Activated naive CD4-positive, alpha-beta T cell treated with anti-CD3 and anti-CD28 coated beads for 36 hours (primary cell): ENCODE measurements at places on chromosomes 2 and 18. TPM values are rescaled to one million over a fixed set of nuclear protein-coding genes. Genes with fewer than 3 reads are reported as not detected.

- no peak for DNase-seq
Measured at GRCh38 chr2:74867841-74868658, 34.1 kb downstream of the HK2 start.

REG3A gene
- not detected for total RNA-seq

FABP1 gene
- total RNA-seq = not detected

GRCh38 chr18:413233-413632 is 87.3 kb downstream of the COLEC12 start:
- DNase-seq = no peak

DNA sequence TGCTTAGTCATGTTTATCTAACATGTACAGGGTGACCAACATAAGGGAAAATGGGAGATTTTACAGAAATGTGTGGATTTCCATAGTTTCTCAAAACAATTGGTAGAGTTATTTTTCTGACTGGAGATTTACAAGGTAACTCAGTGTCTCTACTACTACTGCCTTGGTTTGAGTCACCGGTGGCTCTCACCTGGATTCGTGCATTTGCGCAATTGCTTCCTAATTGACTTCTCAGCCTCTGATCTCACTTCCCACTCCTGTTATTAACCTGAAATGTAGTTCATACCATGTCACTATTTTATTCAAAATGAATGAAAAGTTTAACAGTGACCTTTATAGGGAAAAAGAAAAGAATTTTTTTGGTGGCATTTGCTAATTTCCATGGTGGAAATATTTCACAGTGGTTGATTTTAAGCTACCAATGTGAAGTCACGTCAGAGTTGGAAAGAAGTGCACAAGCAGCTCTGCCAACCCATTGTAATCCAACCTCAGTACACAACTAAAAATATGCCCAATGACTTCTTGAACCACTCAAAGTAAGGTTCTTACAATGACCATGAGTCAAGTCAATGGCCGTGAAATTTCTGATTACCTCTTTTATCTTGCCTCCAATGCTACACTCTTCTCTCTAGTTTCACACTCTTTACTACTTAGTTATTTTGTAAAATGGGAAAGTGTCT is 94.0 kb downstream of the NYAP2 start:
- no peak for DNase-seq

GRCh38 chr18:65547046-65547445 is 203.8 kb upstream of the CDH7 start:
- no peak for DNase-seq

GPR35 gene
- total RNA-seq = 2.6 TPM

TFCP2L1 gene
- total RNA-seq = 0.12 TPM

DNA sequence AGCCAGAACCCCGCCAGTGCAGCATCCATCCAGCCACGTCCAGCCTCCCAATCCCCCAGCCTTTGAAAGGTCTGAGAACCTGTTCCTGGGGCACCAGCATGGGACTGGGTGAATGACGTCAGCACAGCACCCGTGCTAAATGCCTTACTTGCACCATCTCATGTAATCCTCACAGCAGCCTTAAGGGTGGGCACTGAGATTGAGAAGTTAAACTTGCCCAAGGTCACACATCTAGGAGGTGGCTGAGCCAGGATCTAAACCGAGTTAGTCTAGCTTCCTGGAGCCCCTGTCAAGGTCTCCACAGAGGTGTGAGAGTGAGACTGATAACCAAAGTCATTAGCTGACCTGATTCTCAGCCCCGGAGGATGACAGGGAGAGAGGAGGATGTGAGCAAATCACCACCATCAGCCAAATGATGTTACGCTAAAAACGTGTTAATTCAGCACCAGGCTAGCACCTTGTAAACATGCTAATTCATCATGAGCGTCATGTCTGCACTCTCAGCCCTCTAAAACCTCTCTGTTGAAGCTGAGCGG is 4.6 kb downstream of the CD8A start:
- DNase-seq = no peak

DNA sequence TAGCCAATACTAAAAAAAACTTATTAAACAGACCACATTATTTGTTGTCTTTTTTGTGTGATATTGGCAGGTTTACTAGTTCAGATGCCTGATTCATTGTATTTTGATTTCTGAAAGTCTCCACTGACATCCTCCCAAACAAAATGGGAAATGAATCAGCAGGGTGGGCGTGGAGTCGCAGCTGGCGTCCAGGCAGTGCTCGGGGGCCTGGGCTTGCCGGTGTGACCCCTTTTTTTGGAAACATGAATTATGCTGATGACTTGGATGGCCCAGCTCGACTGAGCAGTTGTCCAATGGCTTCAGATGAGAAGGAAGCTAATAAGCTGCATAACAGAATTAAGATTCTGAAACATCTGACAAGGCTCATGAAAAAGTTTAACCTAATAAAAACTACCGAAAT is 1.7 kb upstream of the KCNG2 start:
- no peak for DNase-seq

GRCh38 chr2:140683658-140684057 is 1447.2 kb downstream of the LRP1B start:
- DNase-seq = no peak

DNA sequence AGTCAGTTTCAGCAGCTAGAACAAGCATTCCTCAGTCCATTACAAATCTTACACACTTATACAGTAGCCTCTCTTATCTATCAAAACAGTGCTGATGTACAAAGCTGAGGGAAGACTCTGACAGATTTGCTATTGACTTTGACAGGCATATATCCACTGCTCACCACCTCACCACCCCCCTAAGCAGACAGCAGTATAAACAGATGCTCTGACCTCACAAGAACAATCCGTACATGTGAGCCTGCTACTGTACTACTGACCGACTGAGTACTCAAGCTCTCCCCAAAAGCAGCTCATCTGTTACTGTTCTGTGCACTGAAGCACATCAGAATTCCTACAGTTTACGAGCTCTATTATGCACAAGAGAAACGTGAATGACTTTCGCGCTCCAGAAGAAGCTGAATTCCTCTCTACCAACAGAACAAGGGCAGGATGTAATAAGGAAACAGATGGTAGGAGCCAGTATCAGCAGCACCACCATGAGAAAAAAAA is 95.6 kb upstream of the PDE1A start:
- DNase-seq = no peak

GRCh38 chr18:37769826-37770225 is 204.2 kb upstream of the CELF4 start:
- no peak for DNase-seq

RAD51AP2 gene
- not detected for total RNA-seq

- DNase-seq = no peak
Measured at GRCh38 chr2:200199005-200199404, 107.5 kb upstream of the SPATS2L start.

DNA sequence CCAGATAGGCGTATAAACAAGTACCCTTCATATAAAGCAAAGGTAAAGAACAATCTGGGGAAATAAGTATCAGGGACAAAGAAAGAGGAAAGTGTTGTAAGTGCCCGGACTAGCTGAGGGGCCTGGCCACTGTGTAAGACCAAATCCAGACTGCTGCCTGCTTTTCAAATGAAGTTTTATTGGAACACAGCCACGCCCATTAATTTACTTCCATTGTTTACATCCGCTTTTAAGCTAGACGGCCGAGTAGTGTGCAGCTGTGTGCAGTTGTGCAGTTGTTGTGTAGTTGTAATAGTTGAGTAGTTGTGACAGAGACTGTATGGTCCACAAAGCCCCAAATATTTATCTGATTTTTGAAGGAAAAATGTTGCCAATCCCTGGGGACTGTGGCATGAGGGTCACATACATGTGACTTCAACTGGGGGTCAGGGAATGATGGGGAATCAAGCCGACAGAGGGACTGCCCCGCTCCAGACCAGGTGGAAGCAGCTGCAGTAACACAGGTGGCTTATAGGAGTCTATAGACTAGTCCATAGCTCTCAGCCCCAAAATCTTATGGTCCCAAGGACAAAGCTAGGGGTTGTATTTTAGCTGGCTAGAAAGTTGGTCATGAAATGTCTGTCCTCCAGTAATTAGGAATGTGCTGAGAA is 30.0 kb downstream of the FHL2 start:
- DNase-seq = no peak

GRCh38 chr2:219247678-219248642 is 2.7 kb downstream of the STK16 start:
- DNase-seq = peak; percentile 74

TLX2 gene
- total RNA-seq = 0.10 TPM

DNA sequence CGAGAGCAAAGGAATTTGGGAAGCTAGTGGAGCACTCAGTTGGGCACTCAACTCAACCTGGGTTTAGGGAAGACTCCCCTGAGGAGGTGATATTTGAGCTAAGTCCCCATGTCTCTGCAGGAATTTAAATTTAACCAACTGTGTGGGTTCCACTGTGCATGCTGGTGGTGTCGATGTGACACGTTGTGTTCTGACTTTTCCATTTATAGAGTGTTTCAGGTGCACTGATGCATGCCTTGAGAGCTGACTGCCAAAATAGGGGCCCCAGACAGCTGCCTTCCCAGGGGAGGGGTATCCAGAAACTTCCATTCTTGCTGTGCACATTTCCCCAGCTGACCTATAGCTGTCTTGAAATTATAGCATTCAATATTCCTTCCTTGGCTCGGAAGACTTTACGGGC is 63.7 kb upstream of the BCL2L11 start:
- DNase-seq = no peak

GRCh38 chr2:111919794-111920608 is 21.6 kb downstream of the MERTK start:
- no peak for DNase-seq

SNORC gene
- total RNA-seq = 0.72 TPM

- no peak for DNase-seq
Measured at GRCh38 chr2:235021752-235022151, 69.9 kb downstream of the SH3BP4 start.

DNA sequence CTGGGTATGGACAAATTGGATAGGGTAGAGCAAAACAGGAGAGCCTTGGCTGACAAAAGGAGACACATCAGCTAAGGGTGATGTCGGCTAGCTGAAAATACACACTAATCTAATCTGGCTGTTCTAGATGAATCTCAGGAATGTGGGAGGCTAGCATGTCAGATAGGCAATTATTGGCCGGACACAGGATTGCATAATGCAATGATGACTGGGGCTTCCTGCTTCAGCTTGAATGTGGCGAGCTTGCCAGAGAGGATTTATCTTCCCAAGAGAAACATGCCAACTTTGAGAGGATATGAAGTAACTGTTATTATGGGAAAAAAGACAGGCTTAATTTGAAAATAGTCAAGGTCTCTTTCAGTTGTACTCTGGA is 102.4 kb downstream of the TRIB2 start:
- DNase-seq = no peak
